T-helper 17 cell (primary cell): ENCODE measurements at places on chromosomes 7 and 10. TPM values are rescaled to one million over a fixed set of nuclear protein-coding genes. Genes with fewer than 3 reads are reported as not detected.

Gene ICA1
- total RNA-seq = 12.8 TPM

Gene DEPP1
- 0.27 TPM for total RNA-seq

Gene FXYD4
- total RNA-seq = not detected

Gene OPN4
- not detected for total RNA-seq

Gene FAM53B
- 69.2 TPM for total RNA-seq

DNA sequence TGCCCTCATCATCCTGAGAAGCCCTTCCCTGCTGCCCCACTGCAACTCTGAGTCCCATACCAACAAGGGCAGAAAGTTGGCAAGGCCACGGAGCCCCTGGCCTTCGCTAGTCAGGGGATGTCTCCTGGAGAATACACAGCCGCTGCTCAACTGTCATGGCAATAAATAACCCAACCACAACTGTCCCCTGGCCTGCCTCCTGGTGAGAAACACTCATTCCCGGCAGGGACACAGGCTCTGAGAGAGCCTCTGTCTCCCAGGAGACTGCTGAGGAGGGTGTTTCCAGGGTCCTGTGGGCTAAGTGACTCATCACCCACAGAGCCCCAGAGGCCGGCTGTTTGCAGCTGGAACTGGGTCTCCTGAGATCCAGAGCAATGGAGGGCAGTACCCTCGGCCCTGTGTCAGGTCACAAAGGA lies 354.1 kb downstream of the TNS3 start:
- H3K27me3 ChIP-seq = no peaks in the 10 kb centered on the region
- DNase-seq = no peak
- no peaks in the 10 kb centered on the region for H3K4me1 ChIP-seq
- H3K27ac ChIP-seq = no peak overlapping the region

DNA sequence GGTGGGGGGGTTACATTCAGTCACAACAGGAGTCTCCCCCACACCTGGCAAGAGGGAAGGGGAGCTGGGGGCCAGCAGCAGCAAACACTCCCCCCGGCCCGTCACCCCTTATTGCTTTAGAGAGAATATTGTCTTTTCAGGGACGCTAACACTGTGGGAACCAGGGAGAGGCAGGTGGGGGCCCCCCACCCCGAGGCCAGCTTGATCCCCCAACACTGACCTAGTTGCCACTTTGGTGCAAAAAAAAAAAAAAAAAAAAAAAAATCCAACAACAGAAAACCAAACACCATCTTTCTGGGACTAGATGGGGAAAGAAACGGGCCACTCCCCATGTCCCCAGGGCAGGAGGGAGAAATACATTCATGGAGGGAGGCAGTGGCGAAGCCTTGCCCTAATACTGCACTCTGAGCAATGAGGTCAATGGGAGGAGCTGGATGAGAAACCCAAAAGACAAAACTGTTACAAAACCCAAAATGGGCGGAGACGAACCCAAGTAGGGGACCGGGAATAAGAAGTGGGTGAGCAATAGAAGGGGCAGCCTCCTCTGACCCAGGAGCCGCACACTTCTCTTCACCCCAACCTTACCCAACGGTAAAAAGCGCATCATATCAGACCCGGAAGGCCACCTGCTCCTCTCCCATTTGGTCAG lies 6.5 kb downstream of the GNB2 start:
- H3K27ac ChIP-seq = peak overlapping the region; percentile 84
- peaks cover 31% of the 10 kb centered on the region for H3K4me1 ChIP-seq
- H3K27me3 ChIP-seq = no peaks in the 10 kb centered on the region
- H3K4me3 ChIP-seq = peak overlapping the region; percentile 43
- peaks cover 2% of the 10 kb centered on the region for H3K36me3 ChIP-seq

DNA sequence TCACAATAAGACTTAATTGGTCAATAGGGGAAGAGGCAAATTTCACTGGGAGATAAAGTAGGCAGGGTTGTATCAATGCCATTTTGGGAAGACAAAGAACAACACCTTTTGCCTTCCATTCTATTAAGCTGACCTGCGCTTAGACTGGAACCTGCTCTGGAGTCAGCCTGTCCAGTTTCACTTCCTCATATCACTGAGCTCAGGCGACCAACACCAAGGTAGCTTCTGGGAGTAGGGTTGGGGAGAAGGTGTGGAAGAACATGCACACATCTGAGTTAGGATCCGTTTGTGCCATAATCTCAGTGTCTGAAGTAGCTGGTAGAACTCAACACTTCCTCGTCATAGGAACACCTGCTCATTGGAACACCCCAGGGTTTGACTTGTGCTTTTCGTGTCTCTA lies 527.4 kb upstream of the IGFBP3 start:
- H3K4me3 ChIP-seq = no peak overlapping the region
- no peaks in the 10 kb centered on the region for H3K36me3 ChIP-seq
- no peaks in the 10 kb centered on the region for H3K27me3 ChIP-seq
- no peaks in the 10 kb centered on the region for H3K4me1 ChIP-seq
- no peak overlapping the region for H3K27ac ChIP-seq

DNA sequence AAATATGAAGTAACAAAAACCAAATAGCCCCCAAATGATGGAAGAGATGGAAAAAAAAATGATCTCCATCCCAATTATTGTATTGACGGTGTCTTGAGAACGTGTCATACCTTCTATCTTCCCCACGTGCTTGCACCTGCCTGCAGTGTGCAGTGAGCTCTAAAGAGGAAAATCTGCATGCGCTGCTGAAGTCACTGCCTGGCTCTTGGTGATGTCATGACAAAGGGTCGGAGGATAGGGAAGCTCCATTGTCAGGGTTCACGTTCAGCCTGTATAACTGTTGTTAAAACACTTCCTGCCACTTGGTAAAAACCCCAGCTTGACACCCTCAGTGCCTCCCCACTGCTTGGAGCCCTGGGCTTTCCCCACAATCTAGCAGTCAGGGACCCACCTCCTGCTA lies 549.2 kb upstream of the MKI67 start:
- no peaks in the 10 kb centered on the region for H3K4me1 ChIP-seq
- H3K27me3 ChIP-seq = no peaks in the 10 kb centered on the region
- DNase-seq = no peak

GRCh38 chr10:7563770-7564169 lies 103.0 kb downstream of the ITIH5 start:
- peaks cover 2% of the 10 kb centered on the region for H3K36me3 ChIP-seq
- no peak overlapping the region for H3K27ac ChIP-seq
- peaks cover 9% of the 10 kb centered on the region for H3K27me3 ChIP-seq
- no peak for DNase-seq

DNA sequence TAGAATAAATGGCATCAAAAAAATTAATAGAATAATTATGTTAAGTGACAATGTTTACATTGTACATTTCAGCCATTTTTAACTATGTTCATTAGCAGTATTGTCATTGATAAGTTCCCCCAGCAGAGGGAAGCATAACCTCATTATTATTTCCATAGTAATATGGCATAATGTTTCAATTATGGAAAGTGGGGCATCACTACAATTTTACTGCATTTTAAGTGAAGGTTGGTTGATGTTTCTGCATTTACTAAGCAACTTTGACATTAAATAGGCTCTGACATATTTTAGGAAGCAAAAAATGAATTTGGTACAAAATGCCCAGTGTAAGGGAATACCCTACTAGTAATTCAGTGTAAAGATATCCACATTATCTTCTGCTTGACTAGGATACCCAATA lies 218.3 kb downstream of the SEMA3A start:
- H3K4me3 ChIP-seq = no peak overlapping the region
- H3K4me1 ChIP-seq = no peaks in the 10 kb centered on the region
- H3K27me3 ChIP-seq = no peaks in the 10 kb centered on the region
- H3K27ac ChIP-seq = no peak overlapping the region
- DNase-seq = no peak

DNA sequence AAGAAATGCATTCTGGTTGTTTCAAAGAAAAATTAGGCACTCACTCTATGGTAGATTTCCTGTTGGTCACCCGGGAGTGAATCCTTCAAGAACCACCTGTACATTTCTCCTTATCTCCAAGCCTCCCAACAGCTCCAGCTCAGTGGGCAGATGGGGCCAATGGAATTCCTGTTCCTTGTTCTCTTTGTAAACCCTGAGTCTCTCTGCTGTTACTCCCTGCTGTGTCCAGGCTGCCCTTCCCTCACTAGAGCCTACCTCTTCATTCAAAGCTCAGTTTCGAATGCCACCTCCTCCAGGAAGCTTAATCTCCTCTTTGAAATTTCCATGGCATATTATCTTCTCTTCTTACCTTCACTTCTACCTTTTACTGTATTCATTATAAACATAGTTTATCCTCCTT lies 3.5 kb upstream of the BMPER start:
- peaks cover 10% of the 10 kb centered on the region for H3K4me1 ChIP-seq
- H3K27ac ChIP-seq = no peak overlapping the region
- peaks cover 2% of the 10 kb centered on the region for H3K36me3 ChIP-seq
- H3K4me3 ChIP-seq = no peak overlapping the region

- peaks cover 12% of the 10 kb centered on the region for H3K27me3 ChIP-seq
- H3K27ac ChIP-seq = no peak overlapping the region
- H3K4me3 ChIP-seq = no peak overlapping the region
- no peak for DNase-seq
These were observed 20.4 kb upstream of the ASAH2 start for GRCh38 chr10:50271564-50272250.

- no peak overlapping the region for H3K27ac ChIP-seq
- H3K4me1 ChIP-seq = no peaks in the 10 kb centered on the region
These were observed 117.5 kb upstream of the HGF start for GRCh38 chr7:81887098-81888090.

GRCh38 chr10:61760943-61761824 lies 98.5 kb downstream of the CABCOCO1 start:
- no peak overlapping the region for H3K4me3 ChIP-seq
- H3K27me3 ChIP-seq = no peaks in the 10 kb centered on the region
- H3K4me1 ChIP-seq = peaks cover 6% of the 10 kb centered on the region
- no peaks in the 10 kb centered on the region for H3K36me3 ChIP-seq

DNA sequence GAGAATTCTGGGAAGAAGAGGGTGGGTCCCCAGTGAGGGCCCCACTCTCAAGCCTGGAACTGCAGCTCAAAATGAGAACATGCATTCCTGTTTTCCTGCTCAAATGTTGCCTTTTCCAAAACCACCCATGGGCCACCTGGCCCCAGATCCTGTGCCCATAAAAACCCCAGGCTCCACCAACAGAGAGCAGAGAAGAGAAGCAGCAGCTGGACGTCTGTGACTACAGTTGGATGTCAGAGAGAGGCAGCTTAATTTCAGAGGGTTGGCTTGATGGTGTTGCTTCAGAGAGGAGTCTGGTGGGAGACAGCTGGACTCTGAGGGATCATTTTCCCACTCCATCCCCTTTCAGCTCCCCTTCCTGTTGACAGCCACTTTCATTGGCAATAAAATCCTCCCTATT lies 256.4 kb downstream of the FZD1 start:
- no peaks in the 10 kb centered on the region for H3K4me1 ChIP-seq
- no peaks in the 10 kb centered on the region for H3K36me3 ChIP-seq
- no peaks in the 10 kb centered on the region for H3K27me3 ChIP-seq

GRCh38 chr10:581776-582330 lies 107.6 kb downstream of the DIP2C start:
- H3K4me1 ChIP-seq = peaks cover 3% of the 10 kb centered on the region
- peaks cover 12% of the 10 kb centered on the region for H3K27me3 ChIP-seq
- H3K27ac ChIP-seq = no peak overlapping the region
- H3K36me3 ChIP-seq = no peaks in the 10 kb centered on the region

- H3K27ac ChIP-seq = no peak overlapping the region
- peaks cover 11% of the 10 kb centered on the region for H3K27me3 ChIP-seq
- H3K36me3 ChIP-seq = no peaks in the 10 kb centered on the region
- H3K4me3 ChIP-seq = no peak overlapping the region
These were observed 95.0 kb downstream of the COL13A1 start for GRCh38 chr10:69896606-69897231.

GRCh38 chr10:21754410-21755011 lies 220.5 kb downstream of the MLLT10 start:
- DNase-seq = no peak
- no peak overlapping the region for H3K27ac ChIP-seq
- H3K4me1 ChIP-seq = peaks cover 7% of the 10 kb centered on the region
- H3K36me3 ChIP-seq = peaks cover 2% of the 10 kb centered on the region
- no peaks in the 10 kb centered on the region for H3K27me3 ChIP-seq

DNA sequence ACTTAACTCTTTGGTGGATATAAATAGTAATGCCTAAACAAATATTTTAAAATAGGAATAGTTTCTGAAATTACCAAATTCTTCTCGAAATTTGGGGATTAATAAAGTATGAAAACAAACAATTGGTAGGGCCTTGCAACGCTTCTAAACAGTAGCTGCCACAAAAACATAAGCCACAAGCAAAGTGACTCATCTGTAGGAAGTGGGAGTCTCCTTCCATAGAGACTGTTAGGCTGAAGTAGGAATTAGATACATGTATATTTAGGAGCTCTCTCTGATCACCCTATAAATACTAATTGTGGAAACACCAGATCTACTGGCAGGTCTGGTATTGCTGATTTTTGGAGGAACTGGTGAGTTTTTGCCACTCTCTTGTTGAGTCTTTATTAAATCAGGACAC lies 5.7 kb upstream of the LMOD2 start:
- no peak for DNase-seq
- no peak overlapping the region for H3K4me3 ChIP-seq
- no peak overlapping the region for H3K27ac ChIP-seq
- H3K27me3 ChIP-seq = peaks cover 23% of the 10 kb centered on the region

DNA sequence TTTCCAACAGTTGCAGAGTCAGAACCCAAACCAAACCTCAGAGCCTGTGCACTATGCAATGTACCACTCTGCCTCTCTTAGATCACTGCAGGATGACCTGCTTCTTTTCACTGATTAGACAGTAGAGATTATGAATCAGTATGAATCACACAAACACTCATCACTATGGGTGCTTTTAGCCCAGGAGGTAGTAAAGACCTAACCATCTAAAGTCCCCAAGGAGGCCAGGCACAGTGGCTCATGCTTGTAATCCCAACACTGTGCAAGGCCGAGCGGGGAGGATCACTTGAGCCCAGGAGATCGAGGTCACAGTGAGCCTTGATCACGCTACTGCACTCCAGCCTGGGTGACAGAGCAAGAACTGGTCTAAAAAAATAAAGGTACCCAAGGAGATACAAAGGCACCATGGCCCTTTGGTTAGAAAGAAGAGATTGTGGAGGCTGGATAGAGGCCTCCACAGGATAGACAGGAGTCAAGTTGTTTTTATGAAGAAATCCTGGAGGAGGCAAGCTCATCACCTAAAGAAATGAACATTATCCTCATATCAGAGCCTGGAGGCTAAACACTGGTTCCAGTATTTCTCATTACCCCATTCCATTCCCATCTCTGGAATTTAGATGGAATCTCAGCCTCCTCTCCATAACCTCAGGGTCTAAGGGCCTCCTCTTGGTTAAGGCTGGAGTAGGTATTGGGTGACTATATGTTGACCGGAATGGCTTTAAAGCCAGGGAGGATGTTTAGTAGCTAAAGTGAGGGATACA lies 12.9 kb downstream of the SEC31B start:
- peak overlapping the region; percentile 90 for H3K27ac ChIP-seq
- H3K4me1 ChIP-seq = peaks cover 46% of the 10 kb centered on the region
- H3K27me3 ChIP-seq = no peaks in the 10 kb centered on the region
- DNase-seq = no peak
- H3K4me3 ChIP-seq = no peak overlapping the region

DNA sequence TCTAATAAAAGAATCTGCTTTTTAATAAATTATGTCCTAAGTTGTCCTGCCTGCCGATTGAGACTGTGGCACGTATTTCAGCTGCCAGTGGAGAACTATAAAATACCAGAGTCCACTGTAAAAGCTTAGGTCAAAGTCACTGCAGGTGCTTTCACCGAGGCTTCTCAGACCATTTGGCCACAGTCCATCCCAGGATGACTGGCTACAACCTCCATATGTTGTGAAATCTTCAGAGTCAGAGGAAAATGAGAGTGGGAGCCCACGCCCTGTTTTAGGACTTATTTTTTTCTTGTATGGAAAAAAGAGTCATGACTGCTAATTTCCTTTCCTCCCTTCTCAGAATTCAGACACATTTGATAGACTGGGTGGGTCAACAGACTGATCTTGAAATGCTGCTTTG lies 182.9 kb downstream of the ANK3 start:
- no peak for DNase-seq
- H3K27ac ChIP-seq = no peak overlapping the region
- peaks cover 21% of the 10 kb centered on the region for H3K4me1 ChIP-seq
- H3K27me3 ChIP-seq = no peaks in the 10 kb centered on the region
- H3K36me3 ChIP-seq = peaks cover 8% of the 10 kb centered on the region
- H3K4me3 ChIP-seq = no peak overlapping the region
